ENCODE measurements at places on chromosomes 7 and 10.

GRCh38 chr10:66192162-66192831 lies 733.5 kb upstream of the LRRTM3 start:
- no peak overlapping the region for H3K4me3 ChIP-seq
- H3K4me1 ChIP-seq: peaks cover 4% of the 10 kb centered on the region
- H3K27ac ChIP-seq: no peak overlapping the region
- H3K27me3 ChIP-seq: no peaks in the 10 kb centered on the region
- H3K36me3 ChIP-seq: no peaks in the 10 kb centered on the region

DNA sequence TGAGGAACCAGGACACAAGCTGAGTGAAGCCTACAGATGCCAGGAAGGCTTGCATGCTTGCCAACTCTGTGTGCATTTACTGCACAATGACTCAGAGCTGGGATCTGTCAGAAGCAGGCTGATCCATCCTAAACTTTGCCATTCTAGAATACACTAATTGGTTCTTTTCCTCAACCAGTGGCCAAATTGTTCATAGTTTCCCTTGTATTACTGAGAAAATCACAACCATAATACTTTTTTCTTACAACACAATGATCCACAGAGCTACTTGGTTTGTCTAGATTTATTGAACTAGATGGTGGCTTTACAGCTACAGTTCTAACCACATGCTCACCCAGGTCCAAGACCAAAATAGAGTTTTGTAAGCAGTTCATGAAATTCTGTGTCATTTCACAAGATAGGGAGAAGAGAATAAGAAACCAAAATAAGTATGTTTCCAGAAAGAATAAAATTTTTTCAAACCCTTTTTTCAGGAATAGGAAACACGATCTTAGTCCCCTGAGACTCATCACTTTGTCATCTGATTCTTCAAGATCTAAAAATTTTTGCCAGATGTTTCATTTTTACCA lies 21.0 kb upstream of the LRRC17 start:
- no peak overlapping the region for H3K27ac ChIP-seq
- H3K27me3 ChIP-seq: peaks cover 2% of the 10 kb centered on the region
- DNase-seq: no peak
- no peaks in the 10 kb centered on the region for H3K4me1 ChIP-seq
- H3K36me3 ChIP-seq: no peaks in the 10 kb centered on the region

- H3K4me3 ChIP-seq: no peak overlapping the region
- DNase-seq: no peak
- H3K27me3 ChIP-seq: peaks cover 5% of the 10 kb centered on the region
- H3K4me1 ChIP-seq: peaks cover 33% of the 10 kb centered on the region
- no peaks in the 10 kb centered on the region for H3K36me3 ChIP-seq
These were observed 152.6 kb upstream of the LYZL2 start for GRCh38 chr10:30782157-30782536.

- peak overlapping the region; percentile 6 for H3K27ac ChIP-seq
- no peaks in the 10 kb centered on the region for H3K36me3 ChIP-seq
- no peaks in the 10 kb centered on the region for H3K27me3 ChIP-seq
- DNase-seq: no peak
- H3K4me1 ChIP-seq: peaks cover 47% of the 10 kb centered on the region
These were observed 29.7 kb upstream of the CALN1 start for GRCh38 chr7:72441791-72442190.

DNA sequence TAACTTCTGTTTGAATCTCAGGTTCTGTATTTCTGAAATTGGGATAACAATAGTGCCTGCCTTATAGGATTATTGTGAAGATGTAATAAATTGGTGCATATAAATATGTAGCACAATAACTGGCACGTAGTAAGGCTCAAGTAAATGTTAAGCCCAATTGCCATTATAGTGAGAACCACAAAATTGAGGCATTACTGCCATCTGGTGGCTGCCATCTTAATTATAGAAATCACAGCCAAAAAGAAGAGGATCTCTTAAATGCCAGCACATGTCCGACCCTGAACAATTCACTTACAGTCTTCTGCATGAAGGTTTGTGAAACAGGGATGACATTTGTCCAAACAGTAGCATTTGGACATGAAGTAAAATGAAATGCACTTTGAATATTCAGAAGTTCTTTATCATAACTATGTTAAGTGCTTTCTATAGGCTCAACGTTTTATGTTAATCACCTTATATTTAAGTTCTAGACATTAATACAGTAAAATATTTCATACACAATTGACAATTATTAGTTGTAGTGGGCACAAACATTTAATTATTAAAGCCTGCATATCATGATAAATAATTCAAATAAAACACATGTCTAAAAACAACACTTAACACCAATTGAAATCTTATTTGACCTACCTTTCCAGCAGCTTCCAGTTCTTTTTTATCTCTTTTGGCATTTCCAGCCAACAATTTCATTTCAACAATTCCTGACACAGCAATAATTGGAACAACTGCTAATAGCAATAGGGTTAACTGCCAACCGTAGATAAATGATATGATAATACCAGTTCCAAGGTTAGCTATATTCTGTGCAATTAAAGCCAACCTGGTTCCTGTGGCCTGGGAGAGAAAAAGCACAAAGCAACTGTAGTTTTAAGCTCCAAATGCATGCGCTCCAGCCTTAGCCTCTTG lies 58.5 kb downstream of the ABCB4 start:
- H3K27ac ChIP-seq: no peak overlapping the region
- H3K4me3 ChIP-seq: no peak overlapping the region
- H3K36me3 ChIP-seq: no peaks in the 10 kb centered on the region
- no peaks in the 10 kb centered on the region for H3K27me3 ChIP-seq
- H3K4me1 ChIP-seq: peaks cover 2% of the 10 kb centered on the region

GRCh38 chr10:58254644-58255043 lies 13.1 kb downstream of the IPMK start:
- H3K27me3 ChIP-seq: no peaks in the 10 kb centered on the region
- no peaks in the 10 kb centered on the region for H3K4me1 ChIP-seq
- H3K4me3 ChIP-seq: no peak overlapping the region
- H3K36me3 ChIP-seq: peaks cover 8% of the 10 kb centered on the region
- DNase-seq: no peak
- no peak overlapping the region for H3K27ac ChIP-seq

DNA sequence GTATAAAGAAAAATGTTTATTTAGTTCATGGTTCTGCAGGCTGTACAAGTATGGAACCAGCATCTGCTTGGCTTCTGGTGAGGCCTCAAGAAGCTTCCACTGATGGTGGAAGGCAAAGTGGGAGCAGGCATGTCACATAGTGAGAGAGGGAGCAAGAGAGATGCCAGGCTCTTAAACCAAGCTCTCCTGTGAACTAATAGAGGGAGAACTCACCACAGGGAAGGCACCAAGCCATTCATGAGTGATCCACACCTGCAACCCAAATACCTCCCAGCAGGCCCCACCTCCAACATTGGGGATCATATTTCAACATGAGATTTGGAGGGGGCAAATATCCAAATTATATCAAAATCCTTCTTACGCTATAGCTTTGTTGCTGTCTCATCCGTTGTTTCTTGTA lies 113.1 kb downstream of the CPED1 start:
- DNase-seq: no peak
- H3K4me3 ChIP-seq: no peak overlapping the region
- H3K4me1 ChIP-seq: peaks cover 11% of the 10 kb centered on the region

All from glutamatergic neuron (in vitro differentiated cells).